Cortex of kidney (tissue), 1 donor: ENCODE measurements at places on chromosomes 4 and X.

DNA sequence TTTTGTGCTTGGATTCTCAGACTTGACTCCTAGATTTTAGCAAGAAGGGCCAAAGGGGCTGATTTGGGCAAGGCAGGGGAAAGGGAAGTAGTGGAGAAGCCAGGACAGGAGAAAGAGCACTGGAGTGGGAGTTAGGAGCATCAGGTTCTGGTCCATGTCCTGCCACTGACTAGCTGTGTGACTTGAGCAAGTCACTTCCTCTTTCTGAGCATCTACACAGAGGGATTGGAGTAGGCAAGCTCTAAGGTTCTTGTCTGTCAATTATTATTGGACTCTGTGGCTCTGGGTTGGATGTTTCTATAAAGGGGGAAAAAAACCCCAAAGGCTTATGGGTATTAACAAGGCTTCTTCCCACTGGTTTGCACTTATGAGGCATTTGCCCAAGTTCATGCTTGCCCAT is 24.4 kb downstream of the PLAC1 start:
- no peak for DNase-seq

DNA sequence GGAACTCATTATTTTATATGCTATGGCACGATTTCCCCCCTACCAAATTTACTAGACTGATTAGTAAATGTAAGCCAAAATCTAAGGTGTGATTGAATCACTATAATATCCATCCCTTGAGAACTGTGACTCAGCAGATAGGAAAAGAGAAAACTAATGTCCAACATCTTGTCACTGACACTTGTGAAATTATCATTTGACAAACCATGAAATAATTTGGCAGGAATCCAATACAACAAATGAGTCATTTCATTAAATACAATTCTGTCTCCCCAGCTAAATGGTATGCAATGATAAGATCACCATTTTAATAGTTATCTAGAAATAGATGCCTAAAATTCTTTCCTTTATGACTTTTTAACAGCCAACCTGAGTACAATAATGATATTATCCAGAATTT is 462.3 kb downstream of the DMD start:
- DNase-seq, result no peak

DNA sequence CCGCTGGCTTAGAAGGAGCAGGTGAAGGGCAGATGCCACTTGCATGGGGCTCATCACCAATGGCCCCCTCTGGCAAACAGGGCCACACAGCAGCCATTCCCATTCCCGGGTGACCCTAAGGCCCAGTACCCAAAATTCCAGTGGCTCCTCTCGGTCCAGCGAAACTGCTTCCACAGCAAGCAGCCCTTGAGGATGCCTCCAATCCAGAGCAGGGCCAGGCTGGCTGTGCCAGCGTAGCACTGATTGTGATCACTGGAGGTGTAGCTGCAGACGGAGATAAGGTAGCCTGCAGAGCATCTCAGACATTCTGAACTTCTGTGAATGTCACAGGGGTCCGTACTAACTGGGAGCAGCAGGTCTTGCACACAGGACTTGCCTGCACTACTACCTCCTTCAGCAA is 27.3 kb downstream of the ACSL1 start:
- DNase-seq, result no peak

DNA sequence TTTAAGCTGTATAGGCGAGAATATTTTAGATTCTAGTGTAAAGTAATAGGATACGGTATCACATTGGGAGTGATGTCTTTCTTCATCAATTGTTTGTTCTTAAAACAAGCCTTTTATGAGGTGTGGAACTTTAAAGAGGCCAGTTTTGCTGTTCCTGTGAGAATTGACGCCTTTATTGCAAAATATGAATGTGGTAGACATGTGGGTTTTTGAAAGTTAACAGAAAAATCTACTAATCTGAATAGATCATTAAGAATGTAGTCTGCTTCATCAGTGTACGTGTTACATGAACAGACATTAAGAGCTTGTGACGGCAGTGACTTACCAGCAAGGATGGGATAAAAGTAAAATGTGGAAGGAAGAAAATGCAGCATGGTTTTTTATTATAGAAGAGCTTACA is 63.8 kb downstream of the STOX2 start:
- DNase-seq, result no peak

DNA sequence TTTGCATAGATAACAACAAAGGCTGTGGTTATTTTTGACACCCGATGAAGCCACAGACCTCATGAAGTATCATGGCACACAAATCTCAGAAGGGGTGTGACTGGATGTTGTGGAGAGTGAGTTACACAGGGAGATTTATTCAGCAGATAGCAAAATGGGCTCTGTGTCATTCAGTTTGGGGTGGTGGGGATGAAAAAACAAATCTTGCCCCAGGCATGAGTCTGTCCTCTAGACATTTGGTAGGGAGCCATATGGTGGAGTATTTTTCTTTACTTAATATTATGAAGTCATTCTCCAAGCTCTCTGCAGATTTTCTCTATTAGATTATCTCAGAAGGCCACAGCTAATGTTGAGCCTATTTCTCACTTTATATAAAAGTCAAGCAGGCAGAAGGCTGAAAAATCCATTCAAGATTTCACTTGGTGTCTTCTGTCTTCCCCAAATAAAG is 277.1 kb upstream of the TENM3 start:
- DNase-seq, result no peak

GRCh38 chrX:47327902-47328301 is 42.5 kb upstream of the ZNF157 start:
- DNase-seq, result no peak

GRCh38 chr4:6008092-6008551 is 10.1 kb downstream of the C4orf50 start:
- no peak for DNase-seq

- DNase-seq, result no peak
Observed at GRCh38 chrX:68761086-68761485, 67.7 kb upstream of the EFNB1 start.

GRCh38 chr4:42954963-42955669 is 62.6 kb downstream of the GRXCR1 start:
- DNase-seq, result no peak

DNA sequence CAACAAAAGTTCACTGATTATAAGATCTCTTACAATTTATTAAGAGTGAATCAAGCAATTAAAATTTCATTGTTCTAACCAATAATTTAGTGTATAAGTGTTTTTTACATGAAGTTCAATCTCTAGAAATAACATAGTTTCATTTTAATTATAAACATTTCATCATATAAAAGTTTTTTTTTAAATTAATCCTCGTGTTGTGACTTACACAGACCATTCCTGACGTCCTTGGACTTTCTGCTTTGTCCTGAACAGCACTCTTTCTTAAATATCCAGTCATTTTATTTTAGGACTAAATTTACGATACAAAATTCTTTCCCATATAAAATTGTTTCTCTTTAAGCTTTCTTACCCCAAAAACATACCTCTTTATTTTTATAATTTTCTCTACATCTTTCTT is 841.7 kb upstream of the POU3F4 start:
- no peak for DNase-seq

- no peak for DNase-seq
Observed at GRCh38 chr4:166169111-166169510, 296.1 kb downstream of the TLL1 start.

- no peak for DNase-seq
Observed at GRCh38 chr4:2362266-2363055, 56.0 kb downstream of the ZFYVE28 start.

DNA sequence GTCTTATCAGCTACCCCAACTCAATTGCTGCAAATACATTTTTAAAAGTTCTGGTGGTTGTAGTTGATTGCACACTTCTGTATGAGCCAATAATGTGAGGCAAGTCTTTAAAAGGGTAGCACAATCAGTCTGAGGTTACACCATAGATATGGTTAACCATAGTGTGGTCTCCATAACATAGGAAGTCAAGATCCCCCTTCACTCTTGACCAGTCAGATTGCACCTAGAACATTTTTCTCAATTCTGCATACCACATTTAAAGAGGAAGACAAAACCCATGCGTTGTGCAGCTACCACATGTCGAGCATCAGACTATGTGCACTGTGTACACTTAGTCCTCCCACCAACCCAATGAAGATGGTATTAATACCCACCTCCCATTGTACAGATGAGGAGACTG is 26.5 kb upstream of the CYBB start:
- DNase-seq, result no peak

DNA sequence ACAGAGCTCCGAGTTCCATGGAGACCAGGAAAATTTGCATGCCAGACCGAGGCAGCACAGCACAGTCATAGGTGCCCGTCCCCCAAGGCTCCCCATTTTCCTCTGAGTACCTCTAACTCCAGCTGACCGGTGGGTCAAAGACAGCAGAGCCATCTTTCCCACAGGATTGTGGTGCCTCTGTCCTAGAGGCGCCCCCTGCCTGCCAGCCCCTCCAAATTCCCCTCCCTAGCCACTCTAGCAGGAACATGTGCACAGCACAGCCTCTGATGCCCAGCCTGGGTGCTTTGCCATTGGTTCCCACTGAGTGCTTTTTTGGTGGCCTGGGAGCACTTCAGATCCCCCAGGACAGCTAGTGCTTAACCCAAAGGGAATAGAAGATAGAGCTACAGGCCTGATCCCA is 368.5 kb upstream of the PABPC5 start:
- no peak for DNase-seq

DNA sequence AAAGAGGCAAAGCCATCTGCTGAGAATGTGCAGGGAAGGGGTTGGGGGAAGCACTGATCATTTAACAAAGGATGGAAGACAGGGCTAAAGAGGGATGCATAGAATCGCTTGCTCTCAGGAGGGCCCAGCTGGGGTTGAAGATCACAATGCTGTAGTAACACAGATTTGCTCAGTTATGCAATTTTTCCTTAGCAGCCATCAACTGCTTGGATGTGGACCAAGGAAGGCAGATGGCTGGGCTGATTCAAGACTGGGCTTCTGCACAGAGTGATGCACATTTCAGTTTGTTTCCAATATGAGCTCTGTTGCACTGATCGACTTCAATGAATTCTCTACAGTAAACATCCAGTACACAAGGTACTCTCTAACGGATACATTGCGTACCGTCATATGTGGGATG is 127.8 kb upstream of the TBL1X start:
- no peak for DNase-seq

DNA sequence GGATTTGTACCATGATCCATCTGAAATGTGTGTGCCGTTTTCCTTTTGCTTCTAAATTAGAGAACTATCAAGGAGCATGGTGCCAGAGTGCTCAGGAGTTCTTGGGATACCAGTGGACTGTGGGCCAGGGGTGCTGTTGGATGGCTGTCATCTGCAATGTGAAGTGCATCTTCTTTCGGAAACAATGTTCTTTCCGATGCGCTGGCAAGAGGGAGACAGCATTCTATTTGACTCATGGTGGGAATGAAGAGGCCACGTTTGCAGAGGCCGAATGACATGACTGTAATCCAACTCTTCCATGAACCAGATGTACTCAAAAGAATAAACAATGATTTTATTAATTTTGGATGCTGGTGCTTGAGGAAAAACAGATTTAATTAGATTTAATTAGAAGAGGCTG is 45.5 kb downstream of the SORCS2 start:
- DNase-seq, result no peak

GRCh38 chr4:172806841-172807240 is 361.8 kb upstream of the GALNT7 start:
- no peak for DNase-seq

- DNase-seq, result no peak
Observed at GRCh38 chr4:54929459-54929858, 195.9 kb downstream of the KDR start.

- DNase-seq, result no peak
Observed at GRCh38 chr4:145760961-145761929, 81.3 kb downstream of the C4orf51 start.

DNA sequence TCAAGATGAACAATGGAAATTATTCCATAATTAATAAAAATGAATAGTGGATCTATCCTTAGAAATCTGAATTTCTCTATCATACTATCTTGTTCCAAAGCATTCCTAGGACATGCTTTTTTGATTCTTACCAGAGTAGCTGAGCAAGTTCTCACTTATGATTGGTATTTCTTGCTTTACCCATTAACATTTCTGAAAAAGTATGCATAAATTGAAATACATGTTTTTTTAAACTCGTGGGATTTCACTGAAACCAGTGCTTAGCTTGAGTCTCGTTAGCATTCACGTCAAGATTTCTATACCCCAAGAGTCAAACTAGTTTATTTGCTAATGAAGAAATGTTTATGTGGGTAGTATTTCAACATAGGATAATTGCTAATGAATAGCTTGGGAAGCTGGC is 89.0 kb downstream of the ELOVL6 start:
- no peak for DNase-seq

DNA sequence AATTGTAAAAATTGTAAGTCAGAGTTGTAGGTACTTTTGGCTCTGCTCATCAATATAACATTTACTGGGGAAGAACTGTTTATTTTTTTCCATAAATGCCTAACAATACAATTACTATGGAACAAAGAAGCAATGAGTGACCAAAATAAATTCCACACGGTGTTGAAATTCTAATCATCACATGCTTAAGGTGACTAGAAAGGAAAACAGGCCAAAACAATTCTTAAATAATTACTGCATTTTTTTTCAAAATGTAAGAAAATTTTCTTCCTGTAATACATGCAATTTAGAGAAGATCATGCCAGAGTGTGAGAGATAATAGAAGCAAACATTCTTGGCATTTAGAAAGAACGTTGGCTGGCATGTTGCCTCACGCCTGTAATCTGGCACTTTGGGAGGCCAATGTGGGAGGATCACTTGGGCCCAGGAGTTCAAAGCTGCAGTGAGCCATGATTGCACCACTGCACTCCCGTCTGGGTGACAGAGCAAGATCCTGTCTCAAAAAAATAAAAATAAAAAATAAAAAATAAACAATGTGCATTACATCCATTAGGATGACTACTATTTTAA is 22.5 kb downstream of the C4orf46 start:
- DNase-seq, result no peak

GRCh38 chr4:87073199-87074120 is 138.6 kb downstream of the AFF1 start:
- no peak for DNase-seq

GRCh38 chrX:96889726-96890125 is 6.0 kb downstream of the RPA4 start:
- DNase-seq, result no peak

DNA sequence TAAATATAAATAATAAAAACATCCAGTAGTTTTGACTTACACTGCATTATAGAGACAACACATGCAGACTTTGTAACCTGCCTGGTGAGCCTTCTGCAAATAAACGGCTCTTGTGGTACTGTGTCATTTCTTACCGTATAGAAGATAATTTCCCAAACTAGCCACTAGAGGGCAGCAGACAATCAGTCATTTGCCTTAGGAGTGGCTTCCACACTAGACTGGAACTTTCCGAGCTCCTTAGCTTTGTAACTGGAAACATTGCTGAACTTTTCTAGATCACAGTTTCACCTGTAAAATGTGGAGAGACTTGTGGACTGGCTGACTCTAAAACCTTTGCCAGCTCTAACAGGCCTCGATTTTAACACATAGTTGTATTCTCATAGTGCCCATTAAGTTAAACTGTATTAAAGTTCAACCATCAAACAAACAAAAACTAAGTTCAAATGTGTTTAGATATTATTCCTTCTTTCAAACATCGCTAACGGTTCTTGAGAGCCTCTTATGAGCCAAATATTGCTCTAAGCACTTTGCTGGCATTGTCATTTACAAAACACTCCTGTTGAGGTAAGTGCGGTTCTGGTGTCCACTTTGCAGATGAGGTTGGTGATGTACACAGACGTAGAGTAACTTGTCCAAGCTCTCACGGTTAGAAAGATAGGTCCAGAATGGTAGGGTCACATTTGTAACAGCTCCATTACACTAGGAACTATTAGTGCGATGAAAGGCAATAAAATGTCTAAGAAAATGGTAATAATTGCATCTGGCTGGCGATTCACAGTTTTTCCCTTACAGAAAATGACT is 345.5 kb downstream of the ANK2 start:
- DNase-seq, result no peak
